ENCODE measurements at places on chromosomes 6 and 20.
A peak's percentile ranks its signal among the peaks of the same experiment; 100 is the strongest.

- DNase-seq: no peak
- no peaks in the 10 kb centered on the region for H3K27me3 ChIP-seq
Observed at GRCh38 chr6:722608-723007, 29.7 kb upstream of the EXOC2 start.

GRCh38 chr6:147742440-147742839 lies 233.9 kb downstream of the SAMD5 start:
- H3K27me3 ChIP-seq: no peaks in the 10 kb centered on the region
- no peaks in the 10 kb centered on the region for H3K36me3 ChIP-seq
- no peak overlapping the region for H3K4me3 ChIP-seq
- no peaks in the 10 kb centered on the region for H3K4me1 ChIP-seq
- DNase-seq: no peak
- no peak overlapping the region for H3K27ac ChIP-seq

DNA sequence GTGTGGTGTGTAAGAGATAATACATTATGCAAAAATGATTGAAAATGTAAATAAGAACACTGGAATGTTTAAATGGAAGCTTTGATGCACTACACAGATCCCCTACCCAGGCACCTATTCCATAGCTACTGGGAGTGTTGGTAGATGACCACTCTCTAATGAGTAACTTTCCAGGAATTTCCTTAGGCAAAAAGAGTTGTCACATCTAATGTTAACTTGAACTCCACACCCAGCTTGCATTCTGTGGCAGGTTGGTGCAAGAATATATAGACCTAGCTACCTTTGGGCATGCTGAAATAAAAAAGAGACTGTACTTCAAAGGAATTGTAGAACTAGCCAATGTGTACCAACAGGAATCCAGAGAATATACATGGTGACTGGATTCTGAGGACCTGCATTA lies 1254.2 kb upstream of the EYS start:
- no peak for DNase-seq
- no peaks in the 10 kb centered on the region for H3K4me1 ChIP-seq
- no peaks in the 10 kb centered on the region for H3K27me3 ChIP-seq
- no peaks in the 10 kb centered on the region for H3K36me3 ChIP-seq
- H3K27ac ChIP-seq: no peak overlapping the region

DNA sequence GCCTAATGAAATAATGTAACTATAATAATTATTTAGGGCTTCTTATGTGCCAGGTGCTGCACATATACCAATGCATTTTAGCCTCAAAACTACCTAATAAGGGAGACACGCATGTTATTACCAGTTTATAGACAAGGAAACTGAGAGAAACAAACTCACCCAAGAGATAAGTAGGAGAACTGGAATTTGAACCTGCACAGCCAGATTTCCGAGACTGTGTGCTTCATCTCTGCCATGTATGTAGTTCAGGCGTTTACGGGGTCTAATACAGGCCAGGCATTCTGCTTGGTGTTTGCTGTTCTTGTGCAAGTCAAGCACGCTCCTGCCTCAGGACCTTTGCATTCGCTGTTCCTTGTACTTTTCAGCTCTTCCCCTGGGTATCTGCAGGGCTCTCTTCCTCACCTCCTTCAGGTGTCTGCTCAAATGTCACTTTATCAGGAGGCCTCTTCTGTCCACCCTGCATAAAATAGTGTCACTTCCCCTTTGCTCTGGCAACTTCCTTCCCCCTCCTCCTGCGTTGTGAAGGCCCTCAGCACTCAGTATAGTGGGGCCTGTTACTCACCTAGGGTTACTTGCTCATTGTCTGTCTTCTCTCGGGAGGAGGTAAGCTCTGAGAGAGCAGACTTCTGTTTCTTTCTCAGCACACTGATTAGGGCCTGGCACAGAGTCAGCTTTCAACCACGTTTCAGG lies 6.1 kb upstream of the NSFL1C start:
- H3K27me3 ChIP-seq: no peaks in the 10 kb centered on the region
- H3K4me3 ChIP-seq: no peak overlapping the region
- no peaks in the 10 kb centered on the region for H3K4me1 ChIP-seq

- H3K4me1 ChIP-seq: no peaks in the 10 kb centered on the region
- no peaks in the 10 kb centered on the region for H3K36me3 ChIP-seq
- no peaks in the 10 kb centered on the region for H3K27me3 ChIP-seq
- H3K27ac ChIP-seq: no peak overlapping the region
- H3K4me3 ChIP-seq: no peak overlapping the region
- no peak for DNase-seq
Observed at GRCh38 chr6:63389191-63389844, 69.5 kb upstream of the LGSN start.

DNA sequence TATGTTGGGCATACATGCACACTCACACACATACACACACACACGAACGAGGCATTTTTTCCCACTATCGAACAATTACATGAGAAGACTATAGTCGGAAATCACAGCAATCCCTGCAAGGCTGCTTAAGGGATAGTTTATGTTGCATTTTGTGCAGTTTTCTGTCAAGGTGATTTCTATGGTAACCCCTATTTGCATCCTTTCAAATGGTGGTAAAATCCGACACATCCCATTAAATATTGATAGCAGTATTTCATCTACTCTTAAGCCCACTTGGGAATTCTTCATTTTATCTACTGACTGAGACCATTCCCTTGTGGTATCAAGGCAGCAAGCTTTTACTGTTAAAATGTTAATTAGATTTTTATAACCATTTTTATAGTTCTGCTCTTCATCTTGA lies 457.8 kb downstream of the HACE1 start:
- H3K4me1 ChIP-seq: no peaks in the 10 kb centered on the region
- H3K36me3 ChIP-seq: no peaks in the 10 kb centered on the region
- H3K27ac ChIP-seq: no peak overlapping the region
- DNase-seq: no peak
- no peaks in the 10 kb centered on the region for H3K27me3 ChIP-seq
- H3K4me3 ChIP-seq: no peak overlapping the region

DNA sequence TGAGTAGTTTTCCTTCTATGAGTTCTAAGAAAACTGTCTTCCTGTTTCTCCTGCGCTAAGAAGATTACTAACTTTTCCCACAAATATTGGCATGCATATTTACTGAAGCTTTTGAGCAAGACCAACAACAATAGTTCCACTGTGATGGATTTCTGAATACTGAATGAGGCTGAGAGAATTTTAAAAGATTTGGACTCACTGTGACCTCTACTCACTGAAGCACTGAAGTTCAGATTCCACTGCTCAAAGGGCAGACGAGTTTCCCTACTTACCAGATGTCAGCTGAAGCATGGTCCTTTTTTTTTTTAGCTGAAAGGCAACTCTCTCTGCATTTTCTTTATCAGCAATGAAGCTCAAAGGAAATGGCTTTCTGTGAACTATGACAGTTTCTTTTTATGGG lies 718.5 kb downstream of the RFPL4B start:
- H3K36me3 ChIP-seq: no peaks in the 10 kb centered on the region
- peak; percentile 15 for DNase-seq
- no peaks in the 10 kb centered on the region for H3K27me3 ChIP-seq
- H3K4me3 ChIP-seq: no peak overlapping the region

- H3K27me3 ChIP-seq: no peaks in the 10 kb centered on the region
- DNase-seq: no peak
- H3K4me3 ChIP-seq: no peak overlapping the region
- H3K4me1 ChIP-seq: peaks cover 7% of the 10 kb centered on the region
- no peak overlapping the region for H3K27ac ChIP-seq
- no peaks in the 10 kb centered on the region for H3K36me3 ChIP-seq
Observed at GRCh38 chr6:56593801-56594318, 48.8 kb downstream of the DST start.

DNA sequence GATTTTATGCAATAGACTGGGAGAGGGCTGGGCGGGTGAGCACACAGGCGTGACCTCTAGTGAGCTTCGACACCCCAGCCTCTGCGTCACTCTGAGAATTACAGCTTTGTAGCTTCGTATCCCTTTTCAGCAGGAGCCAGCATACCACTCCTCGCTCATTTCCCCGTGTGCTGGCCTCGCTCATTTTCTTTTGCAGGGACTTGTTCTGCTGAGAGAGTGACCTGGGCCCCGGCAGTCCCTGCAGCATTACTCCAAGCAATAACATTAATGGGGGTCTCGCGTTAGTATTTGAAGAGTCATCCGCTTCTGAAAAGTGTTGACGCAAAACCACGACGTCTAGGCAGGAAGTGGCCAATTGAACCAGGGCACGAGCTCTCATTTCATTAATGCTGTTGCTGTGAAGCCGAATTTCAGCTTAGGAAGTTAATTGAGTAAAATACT lies 193.7 kb downstream of the QKI start:
- DNase-seq: no peak
- no peaks in the 10 kb centered on the region for H3K4me1 ChIP-seq
- H3K27me3 ChIP-seq: no peaks in the 10 kb centered on the region
- H3K36me3 ChIP-seq: no peaks in the 10 kb centered on the region
- no peak overlapping the region for H3K4me3 ChIP-seq

- no peaks in the 10 kb centered on the region for H3K4me1 ChIP-seq
- no peak overlapping the region for H3K4me3 ChIP-seq
- H3K27me3 ChIP-seq: no peaks in the 10 kb centered on the region
- DNase-seq: no peak
- no peaks in the 10 kb centered on the region for H3K36me3 ChIP-seq
Observed at GRCh38 chr6:75556240-75556639, 45.4 kb upstream of the SENP6 start.

GRCh38 chr6:121730616-121731015 lies 295.2 kb downstream of the GJA1 start:
- no peaks in the 10 kb centered on the region for H3K27me3 ChIP-seq
- no peak for DNase-seq
- no peak overlapping the region for H3K4me3 ChIP-seq
- no peaks in the 10 kb centered on the region for H3K4me1 ChIP-seq
- no peaks in the 10 kb centered on the region for H3K36me3 ChIP-seq

GRCh38 chr6:68880050-68880813 lies 245.2 kb downstream of the ADGRB3 start:
- H3K27ac ChIP-seq: no peak overlapping the region
- H3K4me1 ChIP-seq: no peaks in the 10 kb centered on the region
- no peak overlapping the region for H3K4me3 ChIP-seq
- H3K27me3 ChIP-seq: no peaks in the 10 kb centered on the region
- no peak for DNase-seq
- no peaks in the 10 kb centered on the region for H3K36me3 ChIP-seq

GRCh38 chr6:89862698-89863097 lies 31.6 kb upstream of the GJA10 start:
- no peak overlapping the region for H3K27ac ChIP-seq
- no peaks in the 10 kb centered on the region for H3K4me1 ChIP-seq
- H3K27me3 ChIP-seq: no peaks in the 10 kb centered on the region
- DNase-seq: no peak
- no peaks in the 10 kb centered on the region for H3K36me3 ChIP-seq
- no peak overlapping the region for H3K4me3 ChIP-seq

DNA sequence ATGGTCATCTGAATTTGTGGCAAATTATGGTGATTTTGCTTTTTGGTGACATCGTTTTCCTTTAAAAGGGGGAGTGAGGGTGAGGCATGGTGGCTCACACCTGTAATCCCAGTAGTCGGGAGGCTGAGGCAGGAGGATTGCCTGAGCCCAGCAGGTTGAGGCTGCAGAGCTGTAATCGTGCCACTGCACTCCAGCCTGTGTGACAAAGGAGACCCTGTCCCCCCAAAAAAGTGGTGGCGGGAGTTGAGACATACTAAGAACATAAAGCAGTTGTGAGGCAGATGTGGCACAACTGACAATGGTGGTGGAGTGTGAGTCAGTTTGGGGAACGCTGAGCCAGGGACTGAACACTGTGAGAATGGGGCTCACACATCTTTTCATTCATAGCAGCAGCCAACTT lies 45.5 kb downstream of the ADNP start:
- H3K4me1 ChIP-seq: no peaks in the 10 kb centered on the region
- H3K4me3 ChIP-seq: no peak overlapping the region
- H3K27me3 ChIP-seq: no peaks in the 10 kb centered on the region
- H3K27ac ChIP-seq: no peak overlapping the region
- DNase-seq: no peak

DNA sequence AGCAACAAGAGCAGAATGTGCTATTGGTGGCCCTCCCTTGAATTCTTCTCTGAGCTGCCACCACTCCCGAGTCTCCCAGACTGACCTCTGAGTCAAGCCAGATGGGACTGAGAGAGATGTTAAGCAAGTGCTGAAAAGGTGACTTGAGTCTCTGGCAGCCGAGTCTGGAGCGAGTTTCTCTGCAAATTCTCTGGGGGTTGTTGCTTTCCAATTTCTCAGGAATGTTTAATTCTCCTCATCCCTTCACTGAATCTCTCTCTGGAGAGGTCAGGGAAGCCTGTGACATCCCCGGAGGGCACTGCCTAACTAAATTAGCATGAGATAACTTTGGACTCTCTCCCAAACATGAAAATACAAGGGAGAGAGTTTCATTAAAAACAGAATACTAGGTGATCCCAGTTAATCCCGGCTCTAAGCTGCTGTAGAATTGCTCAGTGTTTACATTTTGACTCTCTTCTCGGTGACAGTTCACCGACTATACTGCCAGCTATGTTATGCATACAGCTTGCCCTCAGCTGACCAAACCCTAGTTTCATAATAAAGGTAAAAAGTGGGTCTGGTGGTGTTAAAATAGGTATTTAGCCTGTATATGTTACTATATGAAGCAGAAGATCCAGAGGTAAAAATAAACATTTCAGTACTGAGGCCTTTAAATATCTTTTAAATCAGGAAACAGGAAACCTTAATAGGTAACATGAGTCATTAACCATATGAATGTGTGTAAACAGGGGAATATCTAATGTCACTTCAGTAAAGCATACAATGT lies 157.9 kb downstream of the FOXC1 start:
- no peak overlapping the region for H3K27ac ChIP-seq
- no peaks in the 10 kb centered on the region for H3K27me3 ChIP-seq
- no peaks in the 10 kb centered on the region for H3K36me3 ChIP-seq
- H3K4me1 ChIP-seq: peaks cover 13% of the 10 kb centered on the region

GRCh38 chr20:16576219-16576618 lies 3.0 kb upstream of the KIF16B start:
- no peak overlapping the region for H3K4me3 ChIP-seq
- peaks cover 23% of the 10 kb centered on the region for H3K4me1 ChIP-seq
- no peak overlapping the region for H3K27ac ChIP-seq
- H3K36me3 ChIP-seq: no peaks in the 10 kb centered on the region
- no peaks in the 10 kb centered on the region for H3K27me3 ChIP-seq
- no peak for DNase-seq

DNA sequence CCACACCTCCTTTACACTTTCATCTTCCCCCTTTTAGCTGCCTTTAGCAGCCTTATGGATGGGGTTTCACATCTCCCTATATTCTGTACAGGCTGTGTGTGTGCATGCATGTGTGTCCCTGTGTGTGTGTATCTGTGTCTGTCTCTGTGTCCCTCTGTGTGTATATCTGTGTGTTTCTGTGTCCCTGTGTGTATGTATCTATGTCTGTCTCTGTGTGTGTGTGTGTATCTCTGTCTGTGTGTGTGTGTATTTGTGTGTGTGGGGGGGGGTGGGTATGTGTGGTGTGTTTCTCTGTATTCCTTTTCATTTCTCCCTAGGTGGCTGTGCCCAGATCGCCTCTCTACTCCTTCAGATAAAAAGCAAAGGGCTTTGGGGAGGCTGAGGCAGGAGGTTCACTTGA lies 52.2 kb upstream of the CD83 start:
- H3K4me3 ChIP-seq: no peak overlapping the region
- H3K27me3 ChIP-seq: no peaks in the 10 kb centered on the region
- no peak for DNase-seq
- H3K4me1 ChIP-seq: peaks cover 4% of the 10 kb centered on the region
- H3K27ac ChIP-seq: no peak overlapping the region

- H3K27me3 ChIP-seq: no peaks in the 10 kb centered on the region
- DNase-seq: peak; percentile 94
- H3K4me3 ChIP-seq: no peak overlapping the region
- H3K4me1 ChIP-seq: no peaks in the 10 kb centered on the region
- peak overlapping the region; percentile 84 for H3K27ac ChIP-seq
Observed at GRCh38 chr20:50292591-50293283, 102.1 kb downstream of the CEBPB start.

- DNase-seq: no peak
- H3K27ac ChIP-seq: no peak overlapping the region
- H3K4me3 ChIP-seq: no peak overlapping the region
- peaks cover 7% of the 10 kb centered on the region for H3K4me1 ChIP-seq
Observed at GRCh38 chr6:56214041-56214702, 33.2 kb downstream of the COL21A1 start.

Data from heart left ventricle (tissue), 16 donors.